Non-pigmented ciliary epithelial cell (primary cell): ENCODE measurements at places on chromosomes 16 and 17.
A peak's percentile ranks its signal among the peaks of the same experiment; 100 is the strongest.

DNA sequence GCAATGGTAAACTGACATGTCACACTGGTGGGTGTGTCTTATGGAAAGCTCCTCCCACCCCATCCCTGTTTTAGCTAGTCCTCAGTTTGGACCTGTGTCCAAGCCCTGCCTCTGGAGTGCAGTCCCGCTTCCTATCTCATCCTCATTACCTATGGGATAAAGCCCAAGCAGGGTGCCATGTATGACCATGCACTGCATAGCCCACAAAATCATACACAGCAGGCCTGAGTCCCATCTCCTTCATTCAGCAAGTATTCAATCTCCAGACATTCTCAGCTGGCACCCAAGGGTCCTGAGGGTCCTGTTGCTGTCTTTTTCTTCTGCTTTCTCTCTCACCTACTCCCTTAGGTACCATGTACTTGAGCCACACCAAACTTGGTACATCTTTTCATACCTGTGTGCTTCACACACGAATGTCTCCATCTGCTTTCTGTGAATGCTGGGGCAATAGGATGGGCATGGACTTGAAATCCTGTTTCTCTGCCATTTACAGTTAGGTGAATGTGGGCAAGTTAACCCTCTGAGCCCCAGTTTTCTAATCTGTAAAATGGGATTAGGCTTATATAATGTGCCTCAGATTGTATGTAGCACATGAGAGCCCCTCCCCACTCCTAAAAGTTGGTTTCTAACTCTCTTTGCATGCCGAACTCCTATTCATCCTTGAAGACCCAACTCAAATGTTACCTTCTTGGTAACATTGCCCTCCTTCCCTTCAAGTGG is 28.5 kb downstream of the TNS4 start:
- no peak for DNase-seq

DNA sequence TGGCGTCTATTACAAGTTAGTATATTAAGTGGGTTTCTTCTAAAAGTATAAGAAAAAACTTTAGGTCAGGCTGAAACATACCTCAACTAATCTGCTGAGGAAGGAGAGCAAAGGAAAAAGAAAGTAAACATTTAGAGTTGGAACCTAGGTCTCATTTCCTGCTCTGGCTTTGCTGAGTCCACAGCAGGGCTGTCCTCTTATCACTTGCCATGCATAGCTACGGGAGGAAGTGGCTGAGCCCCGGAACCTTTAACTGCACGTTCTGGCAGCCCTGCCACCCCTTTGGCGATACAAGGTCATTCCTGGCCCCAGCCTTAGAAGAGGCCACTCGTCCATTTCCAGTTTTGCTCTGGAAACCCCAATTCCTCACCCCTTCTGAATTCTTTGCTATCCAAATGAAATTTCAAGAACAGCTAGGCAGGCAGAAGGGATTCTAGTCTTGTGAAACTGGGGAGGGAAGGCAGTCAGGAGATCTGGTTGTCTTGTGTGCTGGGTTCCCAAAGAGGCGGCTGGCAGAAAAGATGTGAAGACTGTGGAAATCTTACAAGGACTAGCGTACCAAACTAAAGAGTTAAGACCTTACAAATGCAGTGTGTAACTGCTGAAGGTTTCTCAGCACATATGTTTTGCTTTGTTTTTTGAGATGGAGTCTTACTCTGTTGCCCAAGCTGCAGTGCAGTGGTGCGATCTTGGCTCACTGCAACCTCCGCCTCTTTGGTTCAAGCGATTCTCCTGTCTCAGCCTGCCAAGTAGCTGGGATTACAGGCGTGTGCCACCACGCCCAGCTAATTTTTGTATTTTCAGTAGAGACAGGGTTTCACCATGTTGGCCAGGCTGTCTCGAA is 19.1 kb downstream of the WIPI1 start:
- no peak for DNase-seq

GRCh38 chr16:1193825-1194581 is 31.1 kb downstream of the TPSG1 start:
- no peak for DNase-seq

GRCh38 chr17:7572588-7573323 is 6.7 kb upstream of the CD68 start:
- peak; percentile 97 for DNase-seq

- DNase-seq: no peak
These were observed 40.7 kb downstream of the TMEM186 start for GRCh38 chr16:8756755-8757154.
